ENCODE measurements at places on chromosomes 12 and 14. TPM values are rescaled to one million over a fixed set of nuclear protein-coding genes. Genes with fewer than 3 reads are reported as not detected.

ANKRD33 gene
- not detected for total RNA-seq

SYNDIG1L gene
- 0.26 TPM for total RNA-seq

PRPH gene
- 6.3 TPM for total RNA-seq

PLBD1 gene
- total RNA-seq, result 41.9 TPM

CLEC9A gene
- total RNA-seq, result 1.2 TPM

GRCh38 chr12:101044512-101045059, 165.5 kb downstream of the SLC5A8 start:
- no peak for DNase-seq

GRCh38 chr12:125121106-125121505, 55.9 kb downstream of the AACS start:
- DNase-seq, result no peak

DNA sequence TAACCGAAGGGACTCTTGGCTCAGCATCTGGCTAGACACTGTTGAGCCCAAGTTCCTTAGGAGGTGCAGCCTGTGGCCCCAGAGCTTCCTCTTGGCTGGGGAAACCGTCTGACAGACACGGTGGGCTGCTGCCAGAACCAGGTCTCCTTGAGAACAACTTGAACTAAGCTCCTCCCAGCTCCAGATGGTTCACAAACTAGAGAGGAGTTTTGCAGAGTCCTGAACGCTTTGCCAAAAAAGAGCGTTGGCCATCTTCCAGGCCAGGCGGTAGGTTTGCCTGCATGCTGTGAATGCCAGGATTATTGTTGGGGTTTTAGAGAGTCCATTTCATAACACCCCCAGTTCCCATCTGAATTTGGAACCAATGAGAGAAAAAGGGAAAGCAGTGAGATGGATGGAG, 399.8 kb downstream of the RGS6 start:
- no peak for DNase-seq

- DNase-seq, result no peak
These were observed 910.4 kb downstream of the VRK1 start for GRCh38 chr14:97707603-97708002.

GRCh38 chr12:124361074-124361970, 66.4 kb downstream of the RFLNA start:
- no peak for DNase-seq
